D341Med (cell line): ENCODE measurements at places on chromosomes 11 and 22.

GRCh38 chr11:67255864-67256263, 10.4 kb upstream of the GRK2 start:
- no peak for DNase-seq

DNA sequence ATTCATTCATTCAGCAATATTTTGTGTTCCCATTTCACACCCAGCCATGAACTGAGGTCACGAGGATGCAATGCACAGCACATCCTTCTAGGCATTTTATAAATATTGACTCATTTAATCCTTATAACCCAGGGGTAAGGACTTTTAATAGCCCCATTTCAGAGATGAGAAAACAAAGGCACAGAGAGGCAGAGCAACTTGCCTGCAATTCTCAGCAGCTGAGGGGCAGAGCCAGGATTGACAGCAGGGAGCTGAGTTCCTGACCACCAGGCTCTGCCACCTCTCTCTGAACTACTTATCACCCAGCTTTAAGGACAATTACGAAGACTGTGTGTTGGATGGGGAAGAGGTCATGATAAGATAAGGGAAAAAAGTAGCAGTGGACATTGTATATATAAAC, 12.8 kb upstream of the FGF3 start:
- no peak for DNase-seq

GRCh38 chr11:70322666-70323065, 52.2 kb downstream of the PPFIA1 start:
- no peak for DNase-seq

DNA sequence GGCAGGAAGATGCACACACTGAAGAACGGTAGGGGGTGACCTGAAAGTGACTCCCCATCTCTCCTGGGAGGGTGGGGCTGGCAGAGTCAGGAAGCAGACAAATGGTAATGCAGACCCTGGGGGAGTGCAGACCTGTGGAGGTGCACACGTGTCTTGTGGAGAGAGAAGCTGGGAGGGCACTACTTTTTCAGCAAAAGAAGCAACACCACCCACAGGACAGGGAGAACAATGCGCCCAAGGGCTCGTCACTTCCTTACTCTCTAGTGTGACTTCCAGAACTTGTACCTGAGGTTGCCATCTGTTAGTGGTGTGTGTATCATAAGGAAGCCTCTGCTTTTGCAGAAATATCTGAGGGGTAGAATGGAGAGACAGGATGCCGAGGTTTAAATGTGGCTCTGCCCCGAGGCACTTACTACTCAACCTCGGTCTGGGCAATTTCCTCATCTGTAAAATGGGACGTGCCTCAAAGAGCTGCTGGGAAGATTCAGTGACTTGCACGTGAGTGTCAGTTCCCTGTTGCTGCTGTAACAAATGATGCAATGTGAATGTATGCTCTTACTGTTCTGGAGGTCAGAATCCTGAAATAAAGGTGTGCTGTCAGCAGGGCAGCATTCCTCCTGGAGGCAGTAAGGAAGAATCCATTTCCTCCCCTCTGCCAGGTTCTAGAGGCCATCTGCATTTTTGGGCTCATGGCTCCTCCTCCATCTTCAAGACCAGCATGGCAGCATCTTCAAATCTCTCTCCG, 323.4 kb downstream of the SHANK2 start:
- DNase-seq = no peak

DNA sequence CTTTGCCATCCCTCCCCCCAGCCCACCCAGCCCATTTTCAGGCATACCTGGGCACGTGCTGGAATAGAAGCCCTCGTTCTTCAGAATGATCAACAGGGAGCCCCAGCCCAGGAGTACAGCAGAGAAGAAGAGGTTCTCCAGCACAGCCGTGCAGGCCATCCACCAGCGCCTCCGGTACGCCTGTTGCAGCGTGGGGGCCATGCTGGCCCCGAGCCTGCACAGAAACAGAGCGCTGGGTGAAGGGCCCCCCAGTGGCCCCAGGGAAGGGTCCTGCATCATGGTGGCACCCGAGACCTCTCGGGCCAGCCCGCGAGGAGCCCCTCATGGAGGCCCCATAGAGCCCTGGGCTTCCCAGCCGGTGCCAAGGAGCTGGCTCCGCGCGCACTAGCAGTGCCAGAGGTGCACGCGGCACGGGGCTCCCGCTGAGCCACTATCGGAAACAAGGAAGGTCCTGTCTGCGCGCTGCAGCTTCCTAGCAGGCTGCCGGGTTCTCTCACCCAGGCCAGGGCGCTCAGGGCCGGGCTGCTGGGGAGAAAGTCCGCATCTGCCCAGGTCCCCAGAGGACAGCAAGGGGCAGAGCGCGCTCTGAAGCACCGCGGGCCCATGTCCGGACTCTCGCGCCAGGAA, 1.5 kb downstream of the SLC43A1 start:
- peak; percentile 77 for DNase-seq

- DNase-seq = no peak
Measured at GRCh38 chr22:36253523-36254490, 874 bp downstream of the APOL1 start.

GRCh38 chr11:114438303-114438702, 964 bp upstream of the REXO2 start:
- DNase-seq = no peak

- peak; percentile 56 for DNase-seq
Measured at GRCh38 chr11:42524534-42525227, 787.1 kb upstream of the API5 start.

- no peak for DNase-seq
Measured at GRCh38 chr11:73396251-73396930, 20.2 kb downstream of the RELT start.

DNA sequence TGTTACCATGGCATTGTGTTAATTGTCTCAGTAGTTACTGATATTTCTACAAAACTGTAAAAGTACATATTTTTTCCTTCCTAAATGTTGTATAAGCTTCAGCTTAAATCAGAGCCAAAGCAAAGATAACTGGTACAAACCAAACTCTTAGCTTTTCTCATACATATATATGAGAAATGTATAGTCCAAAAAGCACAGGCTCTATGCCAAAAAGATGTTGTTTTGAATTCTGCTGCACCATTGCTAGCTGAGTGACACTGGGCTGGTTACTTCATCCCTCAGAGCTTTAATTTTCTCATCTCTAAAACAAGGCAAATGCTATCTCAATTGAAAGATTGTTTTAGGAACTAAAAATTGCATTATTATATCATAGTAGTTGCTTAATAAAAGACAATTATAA, 6.7 kb upstream of the GRIA4 start:
- DNase-seq = no peak
